ENCODE measurements at places on chromosomes 1 and 21. TPM values are rescaled to one million over a fixed set of nuclear protein-coding genes. Genes with fewer than 3 reads are reported as not detected.

DNA sequence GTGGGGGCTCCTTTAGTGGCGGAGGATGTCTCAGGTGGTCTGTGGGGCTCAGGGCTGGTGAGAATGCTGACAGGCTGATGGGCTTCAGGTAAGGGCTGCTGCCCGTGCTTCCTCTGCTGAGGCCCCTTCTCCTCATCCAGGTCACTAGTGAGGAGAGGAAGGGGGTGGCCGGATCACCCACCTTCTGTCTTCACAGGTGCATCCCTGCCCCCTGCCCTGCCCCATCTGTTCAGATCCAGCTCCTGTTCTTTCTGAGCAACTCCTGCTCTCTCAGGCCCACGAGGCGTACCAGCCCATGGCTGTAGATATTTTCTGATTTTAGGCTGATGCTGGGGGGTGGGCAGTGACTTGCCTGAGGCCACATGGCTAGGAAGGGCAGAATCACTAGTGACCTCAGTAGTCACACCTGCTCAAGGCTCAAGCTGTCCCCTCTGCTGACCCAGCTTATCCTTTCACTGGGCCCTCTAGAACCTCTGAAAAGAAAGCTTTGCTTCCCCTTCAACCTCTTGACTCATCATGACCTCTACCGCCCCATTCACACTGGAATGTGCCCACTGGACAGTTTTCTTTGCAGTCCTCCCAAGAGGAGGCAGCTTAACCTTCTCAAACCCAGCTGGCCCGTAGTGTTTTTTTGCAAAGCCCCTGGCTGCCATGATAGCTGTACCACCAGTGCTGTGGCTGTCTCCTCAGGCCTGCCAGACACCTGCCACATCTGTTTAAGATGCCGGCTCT is 14.8 kb downstream of the DCST2 start:
- no peak for DNase-seq

Gene PEX11B
- polyA plus RNA-seq = 29.9 TPM

Gene TRIM17
- polyA plus RNA-seq = 0.57 TPM

GRCh38 chr1:87821335-87821697 is 492.6 kb downstream of the LMO4 start:
- no peak for DNase-seq

DNA sequence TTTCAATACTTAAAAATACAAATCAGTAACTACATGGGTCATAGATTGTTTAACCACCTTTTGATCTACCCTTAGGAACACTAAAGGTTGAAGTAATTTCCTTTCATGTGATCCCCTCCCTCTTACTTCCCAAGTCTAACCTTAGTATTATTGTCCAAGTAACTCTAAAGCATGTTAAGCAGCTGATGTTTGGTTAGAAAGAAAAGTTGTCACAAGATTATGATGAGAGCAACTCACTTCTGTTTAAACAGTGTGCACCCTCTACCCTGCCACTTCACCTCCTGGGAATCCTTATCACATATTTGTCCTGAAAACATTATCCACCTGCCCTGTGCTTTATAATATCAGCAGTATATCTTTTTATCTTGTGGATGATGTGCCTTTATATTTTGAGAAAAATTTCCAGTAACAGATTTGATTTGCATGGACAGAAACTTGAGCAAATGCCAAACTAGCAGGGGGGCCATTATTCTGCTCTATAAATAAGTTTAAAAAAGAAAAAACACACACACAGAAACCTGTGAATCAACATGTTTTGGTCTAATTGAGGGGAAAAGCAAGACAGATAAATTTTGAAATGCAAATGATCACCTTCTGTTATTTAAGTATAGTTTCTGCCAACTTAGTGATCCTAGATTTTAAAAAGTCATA is 194.3 kb downstream of the RPS6KC1 start:
- DNase-seq = no peak

Gene SLC44A5
- 0.77 TPM for polyA plus RNA-seq

- DNase-seq = no peak
These were observed 18.6 kb upstream of the KCNQ4 start for GRCh38 chr1:40764981-40765380.

- DNase-seq = no peak
These were observed 112.2 kb downstream of the MAP3K21 start for GRCh38 chr1:233439721-233440120.

Gene AMY1A
- polyA plus RNA-seq = not detected

Gene C4BPB
- polyA plus RNA-seq = 0.46 TPM

Gene CCDC27
- not detected for polyA plus RNA-seq

- no peak for DNase-seq
These were observed 184.5 kb downstream of the RUNX1 start for GRCh38 chr21:34864370-34865149.

Gene PRAMEF33
- polyA plus RNA-seq = not detected

Gene NCF2
- 5.8 TPM for polyA plus RNA-seq

Measured in urinary bladder (tissue), 4 donors.